CD4-positive, CD25-positive, alpha-beta regulatory T cell (primary cell): ENCODE measurements at places on chromosomes 13 and 19.

GRCh38 chr13:109778102-109778542 lies 8.3 kb downstream of the IRS2 start:
- no peak for DNase-seq

GRCh38 chr13:91359111-91359510 lies 11.6 kb downstream of the MIR17HG start:
- no peak for DNase-seq

DNA sequence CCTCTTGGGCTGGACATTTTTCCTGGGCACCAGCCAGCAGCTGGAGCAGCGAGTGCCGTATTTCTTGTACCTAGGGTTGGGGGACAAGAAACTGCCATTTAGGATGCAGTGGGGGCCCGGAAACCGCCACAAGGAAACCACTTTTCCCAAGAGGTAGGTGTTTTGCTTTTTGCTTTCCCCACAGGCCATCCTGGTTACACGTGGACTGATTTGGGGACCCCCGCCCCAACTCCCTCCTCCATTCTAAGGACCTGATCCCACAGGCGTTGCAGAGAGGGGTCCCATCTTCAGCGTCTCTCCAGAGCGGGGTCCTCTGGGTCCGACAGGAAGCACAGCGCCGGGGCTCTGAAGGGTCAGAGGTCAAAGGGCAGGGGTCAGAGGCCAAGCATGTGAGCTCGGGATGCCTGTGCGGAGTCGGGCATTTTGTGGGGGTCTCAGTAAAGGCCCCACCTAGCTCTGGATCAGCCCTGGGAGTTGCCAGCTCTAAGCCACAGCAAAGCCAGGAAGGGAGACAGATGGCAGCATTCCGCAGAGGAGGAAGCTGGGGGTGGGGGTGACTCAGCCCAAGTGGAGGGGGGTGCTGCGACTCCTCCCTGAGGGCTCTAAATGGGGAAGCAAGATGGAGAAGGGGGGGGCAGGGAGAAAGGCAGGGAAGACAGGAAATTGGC lies 4.3 kb downstream of the ZGLP1 start:
- DNase-seq: no peak

DNA sequence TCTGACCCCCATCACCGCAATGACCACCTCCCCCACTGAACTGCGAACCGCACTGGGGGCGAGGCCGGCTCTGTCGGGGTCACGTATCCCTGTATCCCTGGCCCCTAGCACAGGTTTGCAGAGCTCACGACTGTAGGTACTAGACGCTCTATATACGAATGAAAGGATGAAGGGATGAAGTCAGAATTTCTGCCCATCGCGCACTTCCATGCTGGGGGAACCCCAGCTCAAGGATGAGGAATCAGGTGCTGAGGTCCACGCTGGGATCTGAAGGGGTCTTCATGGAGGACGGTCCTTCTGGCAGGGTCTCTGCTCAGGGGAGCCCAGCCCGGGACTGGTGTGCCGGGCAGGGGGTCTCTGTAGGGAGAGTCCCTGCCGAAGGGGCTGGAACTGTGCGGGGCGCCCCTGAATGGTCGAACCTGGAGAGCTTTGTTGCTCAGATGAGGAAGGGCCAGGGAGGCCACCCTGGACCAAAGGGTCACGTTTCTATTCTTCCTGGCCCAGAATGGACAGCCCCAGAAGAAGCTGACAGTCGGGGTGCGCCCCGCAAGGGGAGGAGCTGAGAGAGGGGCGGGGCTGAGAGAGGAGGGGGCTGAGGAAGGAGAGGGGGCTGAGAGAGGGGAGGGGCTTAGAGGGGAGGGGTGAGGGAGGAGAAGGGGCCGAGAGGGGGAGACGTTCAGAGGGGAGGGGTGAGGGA lies 37.9 kb upstream of the SEMA6B start:
- no peak for DNase-seq

DNA sequence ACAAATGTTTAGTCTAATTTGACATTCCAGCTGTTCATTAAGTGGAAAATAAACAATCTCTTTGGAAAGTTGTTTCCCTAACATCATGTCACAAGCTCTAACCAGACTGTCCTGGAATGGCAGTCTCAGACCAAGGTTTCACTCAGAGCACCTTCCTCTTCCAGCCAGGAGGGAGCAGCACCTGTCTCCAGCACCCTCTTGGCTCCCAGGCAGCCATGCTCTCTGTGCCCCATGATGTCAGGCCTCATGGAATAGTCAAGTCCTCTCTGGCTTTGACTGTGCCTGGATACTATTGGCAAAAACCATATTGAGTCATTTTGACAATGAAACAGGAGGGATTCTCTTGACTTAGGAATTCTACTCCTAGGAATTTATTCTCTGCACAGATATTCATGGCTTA lies 171.4 kb downstream of the OXGR1 start:
- DNase-seq: no peak

- no peak for DNase-seq
Observed at GRCh38 chr19:54573330-54573872, at the start of gene LILRA2. LILRA2 (plus strand) TSS chr19:54573790; CDS start chr19:54573879, 89 bp downstream.

- DNase-seq: no peak
Observed at GRCh38 chr13:33224686-33225085, 60.9 kb downstream of the STARD13 start.

DNA sequence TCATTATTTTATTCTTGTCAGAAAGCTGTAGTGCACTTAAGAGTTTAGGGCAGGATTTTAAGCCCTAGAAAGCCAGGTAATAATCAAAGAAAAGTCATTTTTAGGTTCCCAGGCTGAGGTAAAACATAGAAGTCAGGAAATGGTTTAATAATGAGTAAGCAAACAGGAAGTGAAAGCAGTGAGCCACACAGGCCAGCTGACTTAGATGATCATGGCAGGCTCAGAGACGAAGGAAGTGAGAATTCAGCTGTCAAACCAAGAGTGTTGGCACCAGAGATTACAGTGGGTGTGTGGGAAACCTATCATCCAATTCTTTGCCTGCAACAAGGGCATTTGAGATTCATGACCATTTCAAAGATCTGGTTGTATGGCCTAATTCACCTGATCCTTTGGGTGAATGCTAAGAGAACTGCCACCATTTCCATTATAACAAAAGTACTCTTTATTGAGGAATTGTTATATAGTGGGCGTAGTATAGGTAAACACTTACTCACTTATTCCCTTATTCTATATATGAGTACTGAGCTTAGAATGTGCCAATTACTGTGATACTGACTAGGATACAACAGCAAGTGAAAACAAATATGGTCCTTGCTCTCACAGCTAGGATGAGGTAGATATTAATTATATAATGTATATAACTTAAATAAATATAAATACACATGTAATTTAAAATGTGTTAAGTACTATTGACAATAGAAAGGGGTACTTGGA lies 103.7 kb upstream of the EDNRB start:
- peak; percentile 79 for DNase-seq

- peak; percentile 53 for DNase-seq
Observed at GRCh38 chr19:45153339-45154063, 7.3 kb downstream of the NKPD1 start.

DNA sequence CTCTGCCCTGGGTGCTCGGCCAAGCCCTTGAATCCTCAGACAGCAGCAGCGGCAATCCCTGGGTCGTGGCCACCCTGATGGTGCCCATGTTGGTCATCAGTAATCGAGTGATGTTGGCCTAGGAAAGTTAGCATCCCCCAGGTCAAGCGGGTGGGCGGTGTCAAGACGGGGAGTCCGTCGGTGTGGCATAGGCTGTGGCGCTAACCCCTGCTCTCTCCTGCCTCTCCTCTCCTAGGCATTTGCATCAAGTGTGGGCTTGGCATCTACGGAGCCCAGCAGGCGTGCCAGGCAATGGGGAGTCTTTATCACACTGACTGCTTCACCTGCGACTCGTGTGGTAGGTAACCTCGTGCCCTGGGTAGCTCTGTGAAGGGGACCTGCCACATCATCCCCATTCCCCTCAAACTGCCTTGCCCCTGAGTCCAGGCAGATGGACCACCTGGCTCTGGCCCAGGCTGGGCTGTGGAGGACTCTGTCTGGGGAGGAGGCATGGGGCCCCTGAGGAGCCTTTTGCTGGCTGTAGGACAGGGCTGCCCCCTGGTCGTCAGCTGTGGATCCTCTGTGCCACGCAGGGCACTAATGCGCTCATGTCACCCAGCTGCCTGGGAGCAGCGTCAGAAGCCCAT lies 8.7 kb downstream of the WTIP start:
- no peak for DNase-seq

GRCh38 chr19:41350735-41351338 lies 2.9 kb downstream of the TGFB1 start:
- no peak for DNase-seq

- no peak for DNase-seq
Observed at GRCh38 chr19:12521996-12522395, 29.3 kb downstream of the ZNF564 start.

DNA sequence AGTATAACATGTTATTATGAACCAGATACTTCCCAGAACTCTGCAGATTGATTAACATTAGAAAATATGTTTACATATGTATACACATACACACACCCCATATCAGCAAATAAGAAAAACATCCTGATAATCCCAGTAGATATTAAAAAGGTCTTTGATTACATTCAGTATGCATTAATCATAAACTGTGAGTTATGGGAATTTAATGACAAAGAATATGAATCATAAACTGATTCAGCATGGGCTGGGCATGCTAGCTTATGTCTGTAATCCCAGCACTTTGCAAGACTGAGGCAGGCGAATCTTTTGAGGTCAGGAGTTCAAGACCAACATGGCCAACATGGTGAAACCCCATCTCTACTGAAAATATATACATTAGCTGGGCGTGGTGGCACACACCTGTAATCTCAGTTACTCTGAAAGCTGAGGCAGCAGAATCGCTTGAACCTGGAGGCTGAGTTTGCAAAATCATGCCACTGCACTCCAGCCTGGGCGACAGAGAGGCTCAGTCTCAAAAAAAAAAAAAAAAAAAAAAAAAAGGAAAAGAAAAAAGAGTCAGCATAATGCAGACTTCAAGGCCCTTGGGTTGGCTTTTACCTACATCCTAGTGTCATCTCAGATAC lies 581.9 kb upstream of the PRR20A start:
- no peak for DNase-seq

GRCh38 chr19:32630338-32630737 lies 44.6 kb downstream of the ANKRD27 start:
- DNase-seq: no peak

GRCh38 chr13:31826521-31826920 lies 87.2 kb downstream of the RXFP2 start:
- no peak for DNase-seq

- DNase-seq: no peak
Observed at GRCh38 chr13:110726726-110727125, 13.2 kb downstream of the ING1 start.

- DNase-seq: no peak
Observed at GRCh38 chr13:46858776-46859175, 38.1 kb downstream of the HTR2A start.

DNA sequence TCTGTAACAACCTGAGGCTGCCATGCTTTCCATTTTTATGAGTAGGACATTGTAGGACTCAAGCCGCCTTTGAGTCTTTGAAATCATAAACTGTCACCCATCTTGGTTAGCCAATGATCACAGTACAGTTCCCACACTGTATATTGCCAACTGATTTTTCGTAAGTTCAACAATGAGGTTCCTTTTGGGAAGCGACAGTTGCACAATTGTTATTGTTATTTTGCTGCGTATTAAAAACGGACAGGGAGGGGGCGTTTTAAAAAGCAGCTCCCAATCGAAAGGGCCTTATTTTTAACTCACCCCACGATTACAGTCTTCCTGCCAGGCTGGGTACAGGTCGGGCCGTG lies 601 bp downstream of the SLC46A3 start:
- no peak for DNase-seq

- no peak for DNase-seq
Observed at GRCh38 chr19:20607943-20608342, 42.4 kb upstream of the ZNF737 start.

DNA sequence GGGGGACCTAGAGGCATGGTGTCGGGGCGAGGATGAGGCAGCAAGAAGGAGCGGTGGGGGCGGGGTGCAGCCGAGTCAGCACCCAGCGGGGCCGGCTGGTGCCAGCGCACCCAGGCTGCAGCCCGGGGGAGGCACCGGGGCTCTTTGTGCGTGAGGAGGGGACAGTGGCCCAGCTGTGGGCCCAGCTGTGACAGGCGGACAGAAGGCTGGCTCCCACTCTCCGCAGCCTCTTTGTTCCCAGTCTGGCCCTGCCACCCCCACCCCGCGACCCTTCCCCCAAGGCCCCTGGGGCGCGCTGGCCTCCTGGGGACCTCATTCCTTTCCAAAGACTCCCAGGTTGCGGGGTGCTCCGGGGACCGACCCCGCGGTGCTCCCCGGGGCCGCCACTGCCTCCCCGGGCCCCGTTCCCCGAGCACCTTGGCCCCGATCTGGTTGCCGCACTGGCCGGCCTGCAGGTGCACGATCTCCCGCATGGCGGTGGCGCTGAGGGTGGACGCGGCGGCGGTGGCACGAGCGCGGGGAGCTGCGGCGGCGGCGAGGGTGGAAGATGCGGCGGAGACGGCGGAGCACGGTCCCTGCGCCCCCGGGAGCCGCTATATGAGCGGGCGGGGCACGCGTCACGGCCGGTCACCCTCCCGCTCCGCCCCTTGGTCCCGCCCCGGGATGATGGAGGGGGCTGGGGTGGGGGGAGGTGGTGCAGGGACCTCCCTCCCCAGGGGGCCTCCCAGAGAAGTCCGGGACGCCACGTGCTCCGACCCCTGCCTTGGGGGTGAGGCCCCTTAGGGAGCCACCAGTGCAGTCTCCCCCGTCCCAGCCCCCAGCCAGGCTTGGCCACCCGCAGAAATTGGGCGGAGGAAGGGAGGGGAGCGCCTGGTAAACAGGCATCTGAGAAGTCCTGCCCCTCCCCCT lies at the start of gene TUBB4A:
TSS of gene TUBB4A (minus strand) at position 570 of the 909 bp plus-strand sequence. CDS start at position 473, 97 bp downstream.
- DNase-seq: no peak

DNA sequence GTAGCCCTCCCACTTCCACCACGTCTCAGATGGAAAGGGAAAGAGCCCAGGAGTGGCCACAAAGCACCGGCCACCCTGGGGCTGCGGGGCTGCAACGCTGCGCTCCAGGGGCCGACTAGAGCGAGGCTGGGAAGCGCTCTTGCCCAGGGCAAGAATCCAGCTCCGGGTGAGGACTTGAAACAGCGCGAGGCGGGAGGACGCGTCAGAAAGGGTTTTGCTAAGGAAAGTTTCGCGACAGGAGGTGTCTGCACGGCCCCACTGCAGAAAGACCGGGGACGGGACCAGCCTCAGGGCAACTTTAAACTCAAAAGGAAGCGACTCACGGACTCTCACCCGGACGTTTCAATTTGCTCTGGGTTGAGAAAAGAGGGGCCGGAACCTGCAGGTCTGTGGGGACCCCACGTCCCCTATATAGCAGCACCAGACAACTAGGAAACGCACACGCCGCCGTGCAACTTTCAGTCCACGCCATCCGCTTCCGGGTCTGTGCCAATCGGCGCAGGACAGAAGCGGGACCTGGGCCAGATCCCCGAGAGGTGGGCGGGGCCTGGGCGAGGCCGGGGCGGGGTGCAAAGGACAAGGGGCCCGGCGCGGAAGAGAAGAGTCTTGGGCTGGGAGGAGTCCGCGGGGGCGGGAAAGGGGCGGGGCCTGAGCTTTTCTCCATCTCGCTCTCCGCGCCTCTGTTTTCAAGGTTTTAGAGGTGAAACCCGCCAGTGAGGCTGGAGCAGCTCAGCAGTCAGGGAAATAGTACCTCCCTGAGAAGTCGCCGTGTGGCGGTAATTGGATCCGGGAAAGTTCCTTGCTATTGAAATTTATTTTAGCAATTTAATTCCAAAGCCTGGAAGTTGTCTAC lies at the start of gene ZNF816:
TSS of gene ZNF816 (minus strand) at position 488 of the 853 bp plus-strand sequence. CDS start 6,792 bp downstream, outside the sequence.
- DNase-seq: peak; percentile 95

- DNase-seq: peak; percentile 69
Observed at GRCh38 chr19:45059258-45059965, 16.9 kb downstream of the ZNF296 start.
